ENCODE measurements at places on chromosomes 7 and 10. TPM values are rescaled to one million over a fixed set of nuclear protein-coding genes. Genes with fewer than 3 reads are reported as not detected.

CYP2E1 gene
- 3.3 TPM for total RNA-seq

ABCC2 gene
- total RNA-seq: 2.4 TPM

SUN3 gene
- total RNA-seq: not detected

TAS2R41 gene
- not detected for total RNA-seq

DPYSL4 gene
- 10.9 TPM for total RNA-seq

WDFY4 gene
- not detected for total RNA-seq

IDI2 gene
- total RNA-seq: not detected

CYP2C19 gene
- total RNA-seq: not detected

ZC3HAV1L gene
- 8.7 TPM for total RNA-seq

GRCh38 chr10:103123282-103124024 is 69.6 kb downstream of the NT5C2 start:
- no peaks in the 10 kb centered on the region for H3K4me1 ChIP-seq
- no peaks in the 10 kb centered on the region for H3K27me3 ChIP-seq
- no peak for DNase-seq
- H3K27ac ChIP-seq: no peak overlapping the region
- H3K36me3 ChIP-seq: peaks cover 11% of the 10 kb centered on the region

DNA sequence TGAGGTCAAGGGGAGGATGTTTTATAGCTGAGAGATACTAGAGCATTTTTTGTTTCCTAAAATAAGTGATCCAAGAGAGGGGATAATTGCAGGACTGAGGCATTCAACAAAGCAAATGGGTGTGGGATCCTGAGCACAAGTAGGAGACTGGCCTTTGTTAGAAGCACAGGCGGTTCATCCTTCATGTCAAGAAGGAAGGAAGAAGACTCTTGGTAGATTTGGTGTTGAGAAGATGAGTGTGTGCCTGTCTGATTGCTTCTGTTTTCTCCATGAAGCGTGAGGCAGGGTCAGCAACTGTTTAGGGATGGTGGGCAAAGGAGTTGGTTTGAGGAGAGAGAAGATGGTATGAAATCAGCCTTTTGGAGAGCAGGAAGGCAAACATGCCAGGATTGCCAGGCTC is 27.6 kb downstream of the STRIP2 start:
- DNase-seq: no peak
- H3K4me1 ChIP-seq: no peaks in the 10 kb centered on the region
- peaks cover 30% of the 10 kb centered on the region for H3K36me3 ChIP-seq
- H3K4me3 ChIP-seq: no peak overlapping the region
- H3K27me3 ChIP-seq: no peaks in the 10 kb centered on the region

- DNase-seq: peak; percentile 89
- H3K36me3 ChIP-seq: no peaks in the 10 kb centered on the region
- H3K27ac ChIP-seq: peak overlapping the region; percentile 23
Measured at GRCh38 chr10:35453855-35454532, 117.7 kb downstream of the CCNY start.

GRCh38 chr7:116455009-116455408 is 44.5 kb upstream of the CAV2 start:
- DNase-seq: peak; percentile 84
- H3K4me3 ChIP-seq: peak overlapping the region; percentile 7
- peak overlapping the region; percentile 61 for H3K27ac ChIP-seq
- H3K36me3 ChIP-seq: no peaks in the 10 kb centered on the region
- H3K4me1 ChIP-seq: peaks cover 22% of the 10 kb centered on the region
- no peaks in the 10 kb centered on the region for H3K27me3 ChIP-seq

DNA sequence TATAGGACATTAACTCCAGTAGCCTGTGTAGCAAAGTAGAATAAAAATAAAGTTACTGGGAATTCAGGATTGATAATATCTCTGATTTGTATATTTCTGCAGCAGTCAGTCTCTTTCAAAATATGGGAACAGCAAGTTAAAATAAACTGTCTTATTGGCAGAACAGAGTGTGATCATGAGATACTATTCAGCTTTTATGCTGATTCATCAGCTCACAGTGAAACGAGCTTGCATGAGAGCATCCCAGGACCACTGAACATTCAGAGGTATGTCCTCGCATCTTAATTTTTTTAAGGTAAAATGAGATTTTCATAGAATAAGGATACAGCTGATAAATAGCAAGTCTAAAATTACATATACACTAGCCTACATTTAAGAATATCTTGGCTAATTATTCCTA is 282.5 kb upstream of the MYO3A start:
- no peaks in the 10 kb centered on the region for H3K27me3 ChIP-seq
- H3K36me3 ChIP-seq: no peaks in the 10 kb centered on the region
- no peak overlapping the region for H3K27ac ChIP-seq

DNA sequence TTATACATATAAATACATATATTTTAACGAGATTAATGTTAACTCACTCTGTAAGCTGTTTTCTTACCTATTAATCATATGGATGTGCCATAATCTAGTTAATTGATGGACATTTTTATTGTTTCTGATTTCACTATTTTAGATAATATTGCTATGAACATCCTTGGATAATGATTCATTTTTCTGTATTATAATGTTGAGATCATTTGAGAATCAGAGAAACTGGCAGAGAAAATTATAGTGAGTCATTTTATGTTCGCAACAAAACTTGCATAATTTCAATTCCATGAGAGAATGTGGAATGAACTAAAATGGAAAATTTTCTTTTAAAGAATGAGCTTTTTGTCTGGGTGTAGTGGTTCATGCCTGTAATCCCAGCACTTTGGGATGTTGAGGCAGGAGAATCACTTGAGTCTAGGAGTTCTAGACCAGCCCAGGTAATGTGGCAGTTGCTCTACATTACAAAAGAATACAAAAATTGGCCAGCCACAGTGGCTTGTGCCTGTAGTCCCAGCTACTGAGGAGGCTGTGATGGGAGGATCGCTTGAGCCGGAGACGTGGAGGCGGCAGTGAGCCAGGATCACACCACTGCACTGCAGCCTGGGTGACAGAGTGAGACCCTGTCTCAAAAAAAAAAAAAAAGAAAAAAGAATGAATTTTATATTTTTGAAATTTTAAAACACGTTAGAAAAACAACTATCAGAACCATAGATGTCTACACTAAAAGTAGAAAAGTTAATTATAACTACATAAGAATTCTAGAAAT is 40.5 kb downstream of the PAPSS2 start:
- H3K27me3 ChIP-seq: no peaks in the 10 kb centered on the region
- H3K27ac ChIP-seq: peak overlapping the region; percentile 78
- peak; percentile 60 for DNase-seq
- H3K4me1 ChIP-seq: peaks cover 29% of the 10 kb centered on the region
- H3K4me3 ChIP-seq: no peak overlapping the region
- no peaks in the 10 kb centered on the region for H3K36me3 ChIP-seq

DNA sequence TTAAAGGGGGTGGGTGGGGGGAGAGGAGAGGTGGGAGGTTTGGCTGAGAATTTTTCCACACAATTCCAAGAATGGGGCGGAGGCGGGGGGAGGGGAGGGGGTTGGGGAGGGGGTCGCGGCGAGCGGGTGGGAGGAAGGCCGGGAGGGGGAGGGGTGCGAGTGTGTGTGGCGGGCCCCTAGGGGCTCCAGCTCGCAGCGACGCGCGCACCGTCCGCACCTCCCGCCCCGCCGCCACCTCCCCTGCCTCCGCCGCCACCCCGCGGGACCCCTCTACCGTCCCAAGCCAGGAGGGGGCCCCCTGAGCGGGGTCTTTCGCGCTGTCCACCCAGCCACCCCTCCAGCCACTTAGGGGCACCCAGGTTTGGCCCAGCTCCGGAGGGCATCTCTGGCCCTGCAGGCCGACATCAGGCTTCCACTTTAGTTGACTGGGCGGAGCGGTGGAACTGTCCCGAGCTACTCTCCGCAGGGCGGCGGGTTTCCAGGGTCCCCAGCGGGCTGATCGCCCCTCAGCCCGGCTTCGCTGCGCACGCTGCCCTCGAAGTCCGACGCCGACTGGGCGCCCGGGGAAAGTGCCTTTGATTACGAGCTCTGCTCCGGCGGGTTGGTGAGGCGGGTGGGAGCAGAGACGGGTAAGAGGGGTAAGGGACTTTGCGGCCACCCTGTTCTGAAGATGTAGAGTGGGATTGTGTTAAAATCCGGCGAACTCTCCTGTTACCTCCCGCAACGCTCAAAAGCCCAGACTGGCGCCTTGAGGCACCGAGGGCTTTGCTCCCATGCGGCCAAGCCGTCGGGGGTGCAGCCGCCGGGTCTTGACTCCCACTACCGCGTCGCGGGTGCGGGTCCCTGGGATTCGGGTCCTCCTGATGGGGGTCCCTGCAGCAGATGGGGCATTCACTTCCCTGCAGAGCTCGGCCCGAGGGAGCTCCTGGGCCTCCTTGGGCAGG is 1.8 kb upstream of the VAX1 start:
- H3K36me3 ChIP-seq: no peaks in the 10 kb centered on the region
- DNase-seq: no peak
- H3K4me3 ChIP-seq: no peak overlapping the region
- H3K27me3 ChIP-seq: peaks cover 32% of the 10 kb centered on the region
- H3K27ac ChIP-seq: no peak overlapping the region
- H3K4me1 ChIP-seq: peaks cover 9% of the 10 kb centered on the region

DNA sequence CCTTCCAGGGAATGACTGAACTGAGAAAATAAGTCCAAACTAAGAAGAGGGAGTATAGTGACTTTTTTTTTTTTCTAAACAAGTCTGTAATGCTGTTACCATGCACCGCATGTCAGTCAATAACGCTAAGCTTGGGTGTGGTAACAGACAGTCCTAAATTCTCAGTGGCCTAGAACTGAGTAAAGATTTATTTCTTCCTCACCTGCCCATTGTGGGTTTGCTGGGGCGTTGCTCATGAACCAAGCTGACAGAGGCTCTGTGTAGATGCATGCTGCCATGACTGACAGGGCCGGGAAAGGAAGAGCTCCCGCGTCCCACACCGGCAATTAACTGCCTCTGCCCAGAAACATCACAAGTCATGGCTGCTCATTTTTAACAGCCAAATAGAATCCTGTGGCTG is 25.5 kb upstream of the PRKG1 start:
- no peak for DNase-seq
- H3K27ac ChIP-seq: no peak overlapping the region
- no peaks in the 10 kb centered on the region for H3K4me1 ChIP-seq
- H3K36me3 ChIP-seq: no peaks in the 10 kb centered on the region

DNA sequence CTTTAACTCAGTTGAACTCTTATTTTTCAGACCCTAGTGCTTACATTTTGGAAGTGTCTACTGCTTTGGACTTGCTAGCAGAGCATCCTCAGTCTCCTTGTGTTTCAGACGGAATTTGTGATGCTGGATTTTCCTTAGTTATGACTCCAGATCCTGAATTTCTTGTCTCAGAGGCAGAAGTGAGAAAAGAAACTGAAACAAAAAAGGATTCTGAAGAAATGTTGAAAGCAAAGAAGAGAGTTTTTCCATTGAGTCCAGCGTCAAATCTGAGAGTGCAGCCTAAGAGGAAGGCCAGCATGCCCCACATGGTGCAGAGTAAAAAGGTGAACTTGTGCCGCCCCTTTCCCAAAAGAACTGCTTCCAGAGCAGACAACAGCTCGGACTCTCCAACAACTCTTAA is 46.1 kb downstream of the TASOR2 start:
- no peak overlapping the region for H3K4me3 ChIP-seq
- no peaks in the 10 kb centered on the region for H3K27me3 ChIP-seq
- H3K27ac ChIP-seq: no peak overlapping the region
- peaks cover 15% of the 10 kb centered on the region for H3K36me3 ChIP-seq
- H3K4me1 ChIP-seq: no peaks in the 10 kb centered on the region
- no peak for DNase-seq

DNA sequence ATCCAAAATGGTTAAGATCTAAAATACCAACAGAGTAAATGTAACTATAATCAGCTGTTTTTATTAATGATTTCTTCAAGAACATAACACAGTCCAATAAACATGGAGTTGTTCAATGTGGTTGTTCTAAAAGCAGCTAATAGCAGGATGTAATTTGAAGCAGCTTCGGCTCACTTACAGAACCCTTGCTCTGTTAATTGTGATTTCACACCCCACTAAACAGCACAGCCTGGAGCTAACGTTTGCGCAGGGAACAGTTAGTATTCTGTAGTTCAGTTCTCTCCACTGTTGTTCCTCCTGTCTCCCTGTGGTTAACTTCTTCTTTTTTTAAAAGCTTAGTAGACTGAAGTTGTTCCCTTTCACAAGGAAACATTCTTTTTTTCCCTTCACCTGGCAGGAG is 104.0 kb downstream of the GRM3 start:
- no peak for DNase-seq
- H3K4me1 ChIP-seq: no peaks in the 10 kb centered on the region
- peaks cover 55% of the 10 kb centered on the region for H3K27me3 ChIP-seq
- no peak overlapping the region for H3K27ac ChIP-seq

GRCh38 chr7:3304131-3304530 is 3.1 kb downstream of the SDK1 start:
- no peaks in the 10 kb centered on the region for H3K36me3 ChIP-seq
- no peak for DNase-seq
- H3K27me3 ChIP-seq: peaks cover 26% of the 10 kb centered on the region
- H3K4me3 ChIP-seq: no peak overlapping the region

DNA sequence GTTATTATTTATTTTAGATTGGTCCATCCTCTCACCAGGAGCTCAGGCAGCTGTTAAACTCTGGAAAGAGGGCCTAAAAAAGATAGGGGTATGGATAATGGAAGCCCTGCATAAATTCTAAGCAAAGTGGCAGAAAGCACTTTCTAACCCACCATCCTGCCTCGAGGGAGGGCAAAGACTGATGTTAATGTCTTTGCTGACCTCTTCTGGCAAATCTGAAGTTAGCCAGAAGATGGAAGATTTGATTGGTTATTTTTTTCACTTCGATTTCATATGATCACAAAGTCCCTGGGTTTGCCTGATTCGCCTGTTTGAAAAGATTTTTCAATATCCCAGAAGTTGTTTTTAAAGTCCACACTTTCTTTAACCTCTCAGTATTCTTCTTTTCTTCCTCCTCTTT is 24.8 kb downstream of the OR9A2 start:
- no peaks in the 10 kb centered on the region for H3K36me3 ChIP-seq
- H3K4me1 ChIP-seq: peaks cover 10% of the 10 kb centered on the region
- peak; percentile 53 for DNase-seq
- peaks cover 33% of the 10 kb centered on the region for H3K27me3 ChIP-seq
- H3K4me3 ChIP-seq: peak overlapping the region; percentile 64

- peaks cover 17% of the 10 kb centered on the region for H3K27me3 ChIP-seq
- no peaks in the 10 kb centered on the region for H3K36me3 ChIP-seq
- H3K4me3 ChIP-seq: no peak overlapping the region
- H3K4me1 ChIP-seq: no peaks in the 10 kb centered on the region
- H3K27ac ChIP-seq: no peak overlapping the region
Measured at GRCh38 chr10:123502983-123503382, 163.2 kb upstream of the GPR26 start.

- H3K4me3 ChIP-seq: no peak overlapping the region
- peaks cover 16% of the 10 kb centered on the region for H3K4me1 ChIP-seq
- H3K36me3 ChIP-seq: no peaks in the 10 kb centered on the region
- peaks cover 8% of the 10 kb centered on the region for H3K27me3 ChIP-seq
- peak overlapping the region; percentile 23 for H3K27ac ChIP-seq
- DNase-seq: peak; percentile 64
Measured at GRCh38 chr7:82593780-82594179, 150.2 kb upstream of the CACNA2D1 start.

DNA sequence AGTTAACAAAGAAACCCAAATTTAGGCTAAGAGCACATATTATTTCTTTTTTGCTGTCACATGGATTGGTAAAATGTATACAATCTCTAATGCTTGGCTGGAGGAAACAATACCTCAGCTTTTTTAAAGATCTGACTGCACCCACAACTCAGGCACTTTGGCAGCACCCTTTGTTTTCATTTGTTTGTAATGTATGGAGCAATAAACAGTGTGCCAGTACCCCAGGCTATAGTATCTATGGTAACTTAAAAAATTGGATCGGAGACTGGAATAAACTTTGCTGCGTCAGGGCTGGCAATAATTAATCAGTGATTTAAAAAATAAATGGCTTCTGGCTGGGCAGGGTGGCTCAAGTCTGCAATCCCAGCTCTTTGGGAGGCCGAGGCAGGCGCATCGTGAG is 27.2 kb downstream of the POLR1F start:
- no peak for DNase-seq
- H3K27me3 ChIP-seq: no peaks in the 10 kb centered on the region
- no peak overlapping the region for H3K4me3 ChIP-seq
- no peaks in the 10 kb centered on the region for H3K4me1 ChIP-seq
- H3K36me3 ChIP-seq: no peaks in the 10 kb centered on the region

Measured in PC-3 (cell line).